ENCODE measurements at places on chromosomes 12 and 14.

DNA sequence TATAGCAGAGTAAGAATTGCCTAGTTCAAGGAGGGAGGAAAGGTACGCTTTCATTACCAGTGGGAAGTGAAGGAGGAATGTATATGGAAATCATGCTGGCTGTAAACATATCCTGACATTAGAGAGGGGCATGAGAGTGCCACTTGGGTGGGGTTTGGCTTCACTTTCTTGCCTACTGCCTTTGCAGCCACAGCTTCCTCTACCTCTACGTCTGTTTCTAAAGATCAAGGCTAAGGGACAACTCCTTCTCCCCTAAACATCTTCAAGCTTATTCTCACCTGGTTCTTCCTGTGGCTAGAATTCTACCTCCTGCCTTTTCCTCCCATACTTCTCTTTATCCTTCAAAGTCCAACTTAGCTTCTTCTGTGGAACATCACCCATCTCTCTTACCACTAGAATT is 58.0 kb downstream of the SUSD6 start:
- no peak for DNase-seq

DNA sequence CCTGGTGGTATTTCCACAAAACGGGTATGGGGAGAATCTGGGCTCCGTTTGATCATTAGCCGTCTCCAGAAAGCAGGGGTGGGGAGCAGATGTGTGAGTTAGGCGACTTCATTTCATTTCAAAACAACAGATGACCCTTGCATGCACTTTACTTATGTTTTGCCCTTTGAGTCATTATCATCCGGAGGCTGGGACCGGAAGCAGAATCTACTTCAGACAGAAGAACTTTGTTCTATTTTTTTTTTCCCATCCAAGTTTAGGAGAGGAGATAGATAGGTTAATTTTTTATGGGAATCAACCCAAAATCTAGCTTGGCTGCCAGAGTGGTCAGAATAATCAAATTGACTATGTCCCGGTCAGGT is 31.3 kb upstream of the CMAS start:
- DNase-seq, result no peak

GRCh38 chr12:52896190-52897100 is 8.4 kb downstream of the KRT8 start:
- DNase-seq, result peak; percentile 52

- DNase-seq, result no peak
Measured at GRCh38 chr14:22434901-22435550, 154.0 kb downstream of the DAD1 start.

GRCh38 chr14:24397639-24398292 is 1.0 kb upstream of the NYNRIN start:
- no peak for DNase-seq

DNA sequence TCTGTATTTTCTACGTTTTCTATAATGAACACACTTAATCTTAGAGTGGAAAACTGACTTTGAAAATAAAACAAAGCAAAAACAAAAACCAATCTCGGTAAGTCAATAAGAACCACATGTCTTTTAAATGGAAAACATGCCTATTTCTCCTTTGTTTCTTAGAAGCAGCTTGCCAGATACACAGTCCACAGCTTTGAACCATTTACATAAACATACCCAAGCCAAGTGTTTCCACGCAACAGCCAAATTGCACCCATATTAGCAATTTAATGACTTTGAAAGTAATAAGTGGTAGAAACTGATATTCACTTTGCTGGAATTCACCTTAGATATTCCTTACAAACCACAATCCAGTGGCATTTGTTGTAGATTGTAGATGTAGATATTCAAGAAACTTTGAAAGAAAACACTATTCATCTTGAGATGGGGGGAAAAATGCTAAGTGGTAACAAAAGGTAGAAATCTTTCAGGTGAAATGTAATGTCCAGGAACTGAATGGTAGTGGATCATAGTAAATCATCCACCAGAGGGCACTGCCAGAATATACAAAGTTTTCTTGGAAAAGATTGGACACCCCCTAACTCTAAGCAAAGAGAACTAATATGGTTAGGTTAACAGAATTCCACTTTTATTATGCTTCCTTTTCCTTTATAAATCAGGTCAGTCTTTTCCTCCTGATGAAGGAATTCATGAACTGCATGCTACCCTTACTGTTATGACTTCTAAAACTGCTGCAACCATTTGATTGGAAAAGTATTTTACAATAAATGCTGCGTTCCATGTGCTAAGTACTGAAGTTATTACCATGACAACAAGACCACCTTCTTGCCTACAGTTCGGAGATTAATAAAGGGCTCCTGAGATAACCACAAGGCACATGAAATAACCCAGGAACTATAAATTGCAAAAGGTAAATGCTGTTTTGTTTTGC is 69.8 kb downstream of the RERG start:
- DNase-seq, result peak; percentile 48

DNA sequence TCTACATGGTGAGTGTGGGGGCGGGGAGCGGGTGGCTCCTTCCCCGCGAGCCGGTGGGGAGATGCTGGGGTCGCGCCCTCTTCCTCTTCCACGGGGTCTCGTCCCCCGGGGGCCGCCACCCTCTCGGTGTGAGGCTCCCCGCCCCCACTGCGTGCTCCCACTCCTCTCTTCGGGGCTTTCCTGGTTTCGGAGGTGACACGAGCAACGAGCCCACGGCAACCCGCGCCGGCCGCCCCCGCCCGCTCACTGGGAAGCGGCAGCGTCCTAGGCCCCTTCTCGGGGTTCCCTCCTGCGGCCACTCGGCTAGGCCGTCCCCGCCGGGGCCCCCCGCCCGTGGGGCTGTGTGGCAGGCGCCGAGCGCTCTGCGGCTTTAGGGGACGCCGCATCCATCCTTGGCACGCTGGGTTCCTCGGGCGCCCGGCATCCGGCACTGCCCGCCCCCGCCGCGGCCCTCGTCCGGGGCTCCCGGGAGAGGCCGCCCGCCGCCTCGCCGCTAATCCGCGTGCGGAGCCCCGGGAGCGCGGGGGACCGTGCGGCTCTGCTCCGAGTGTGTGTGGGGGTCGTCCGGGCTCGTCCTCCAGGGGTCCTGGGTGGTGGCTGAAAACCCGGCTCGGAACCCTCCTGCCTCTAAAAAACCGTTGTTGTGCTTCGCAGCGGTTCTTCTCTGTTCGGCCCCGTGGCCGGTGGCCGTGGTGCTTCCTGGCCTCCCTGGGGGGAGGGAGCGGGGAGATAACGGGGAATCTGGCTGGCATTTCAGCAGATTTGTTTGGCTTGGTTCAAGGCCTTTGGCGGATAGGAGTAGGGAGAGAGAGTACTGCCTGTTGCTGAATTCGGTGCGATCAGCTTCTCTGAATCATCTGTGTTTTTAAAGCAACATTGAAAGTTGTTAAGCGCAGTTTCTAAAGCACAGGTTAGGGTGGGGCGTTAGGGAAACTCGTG is 1.0 kb downstream of the PCNX1 start:
- DNase-seq, result peak; percentile 81
